ENCODE measurements at places on chromosomes 11 and 22.

- DNase-seq, result no peak
These were observed 378.1 kb downstream of the CADM1 start for GRCh38 chr11:115126092-115126491.

DNA sequence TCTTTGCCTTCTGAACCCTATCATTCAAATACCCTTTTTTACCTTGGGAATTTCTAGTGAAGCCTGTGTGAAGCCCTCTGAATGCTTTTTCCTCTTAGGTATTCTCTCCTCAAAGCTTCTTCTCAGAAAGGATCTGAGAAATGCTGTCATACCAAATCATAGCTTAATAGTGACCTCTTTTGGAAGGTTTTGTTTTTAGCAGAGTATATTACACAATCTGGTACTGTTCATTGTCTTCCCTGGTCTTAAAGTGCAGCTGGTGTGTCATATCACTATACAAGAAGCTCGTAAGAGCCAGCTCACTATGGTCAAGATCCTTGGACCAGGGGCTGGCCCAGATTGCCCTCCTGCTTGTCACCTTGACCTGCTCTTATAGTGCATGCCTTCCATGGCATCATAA lies 204.4 kb upstream of the ANO5 start:
- no peak for DNase-seq

DNA sequence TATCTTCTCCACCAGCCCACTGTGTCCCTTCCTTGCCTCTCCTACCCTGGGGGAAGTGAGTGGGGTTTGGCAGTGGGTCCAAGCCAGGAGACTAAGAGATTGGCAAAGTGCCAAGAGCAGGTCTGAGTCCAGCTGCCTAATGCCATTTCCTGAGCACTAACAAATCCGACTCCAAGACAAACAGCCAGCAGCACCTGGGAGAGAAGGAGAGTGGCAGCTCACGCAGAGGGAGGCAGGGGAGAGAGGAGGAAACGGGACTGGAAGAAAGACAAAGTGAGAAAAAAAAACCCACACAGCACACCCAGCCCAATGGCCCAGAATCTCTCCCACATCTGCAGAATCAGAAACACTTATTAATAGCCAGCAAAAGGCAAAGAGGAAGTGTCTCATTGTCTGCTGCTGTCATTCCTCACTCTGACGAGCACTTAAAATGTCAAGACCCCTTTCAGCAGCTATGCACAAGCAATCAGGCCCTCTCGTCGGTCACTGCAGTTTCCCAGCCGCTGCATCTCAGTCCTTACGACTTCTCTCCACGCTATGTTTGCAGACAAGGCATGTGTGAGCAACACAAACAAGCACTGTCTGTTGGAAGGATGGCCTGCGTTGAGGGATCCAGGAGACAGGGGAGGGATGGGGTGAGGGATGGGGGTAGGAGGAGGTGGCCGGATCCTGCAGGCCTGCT lies 558.4 kb upstream of the CADM1 start:
- no peak for DNase-seq

- no peak for DNase-seq
These were observed 25.4 kb downstream of the ATG13 start for GRCh38 chr11:46642627-46643335.

GRCh38 chr11:19869466-19869865 lies 156.8 kb downstream of the NAV2 start:
- no peak for DNase-seq

DNA sequence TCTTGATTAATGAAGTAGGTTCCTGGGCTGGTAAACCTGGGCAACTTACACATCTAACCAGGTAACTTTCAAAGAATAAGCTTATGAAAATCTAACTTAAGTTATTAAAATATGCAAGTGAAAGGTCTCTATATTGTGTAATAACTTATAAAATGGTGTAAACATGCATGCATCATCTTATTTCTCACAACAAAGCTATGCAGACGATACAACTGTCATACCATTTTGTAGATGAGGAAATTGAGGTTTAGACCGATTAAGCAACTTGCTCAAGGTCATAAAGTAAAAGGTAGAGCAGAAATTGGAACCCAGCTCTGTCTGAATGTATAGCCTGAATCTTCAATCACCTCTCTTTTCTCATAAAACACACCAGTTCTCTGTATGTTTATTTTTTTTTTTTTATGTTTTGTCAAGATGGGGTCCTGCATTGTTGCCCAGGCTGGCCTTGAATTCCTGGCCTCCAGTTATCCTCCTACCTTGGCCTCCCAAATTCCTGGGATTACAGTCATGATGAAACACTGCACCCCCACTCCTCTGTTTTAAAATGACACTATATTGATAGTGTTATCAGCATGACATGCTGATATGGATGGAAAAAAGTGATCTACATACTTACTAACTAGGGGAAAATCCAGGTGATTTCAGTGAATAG lies 109.6 kb downstream of the SGSM3 start:
- DNase-seq, result no peak

GRCh38 chr11:131533998-131534397 lies 163.6 kb downstream of the NTM start:
- no peak for DNase-seq

- no peak for DNase-seq
These were observed 18.4 kb downstream of the FAM118B start for GRCh38 chr11:126229858-126230540.

DNA sequence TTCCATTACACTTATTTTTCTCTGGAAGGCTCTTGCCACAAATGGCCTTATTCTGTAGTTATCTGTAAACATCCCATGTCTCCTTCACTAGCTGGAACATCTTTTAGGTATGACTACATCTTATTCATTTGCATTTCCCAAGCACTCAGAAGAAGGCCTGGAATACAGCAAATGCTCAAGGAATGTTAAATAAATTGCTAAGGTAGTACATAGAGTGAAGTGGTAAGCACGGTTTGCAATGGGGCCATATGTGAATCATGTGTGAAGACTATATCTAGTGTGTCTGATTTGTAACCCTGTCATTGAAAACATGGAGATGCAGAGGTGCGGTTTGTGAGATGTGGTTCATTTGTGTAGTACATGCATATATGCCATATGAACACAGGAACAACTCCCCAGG lies 33.5 kb downstream of the GDPD4 start:
- DNase-seq, result no peak

- DNase-seq, result no peak
These were observed 29.6 kb upstream of the UPB1 start for GRCh38 chr22:24465566-24465965.

Data from CD4-positive, alpha-beta T cell treated with Interleukin-6 for 4 hours (primary cell).